ENCODE measurements at places on chromosomes 7 and 10.

DNA sequence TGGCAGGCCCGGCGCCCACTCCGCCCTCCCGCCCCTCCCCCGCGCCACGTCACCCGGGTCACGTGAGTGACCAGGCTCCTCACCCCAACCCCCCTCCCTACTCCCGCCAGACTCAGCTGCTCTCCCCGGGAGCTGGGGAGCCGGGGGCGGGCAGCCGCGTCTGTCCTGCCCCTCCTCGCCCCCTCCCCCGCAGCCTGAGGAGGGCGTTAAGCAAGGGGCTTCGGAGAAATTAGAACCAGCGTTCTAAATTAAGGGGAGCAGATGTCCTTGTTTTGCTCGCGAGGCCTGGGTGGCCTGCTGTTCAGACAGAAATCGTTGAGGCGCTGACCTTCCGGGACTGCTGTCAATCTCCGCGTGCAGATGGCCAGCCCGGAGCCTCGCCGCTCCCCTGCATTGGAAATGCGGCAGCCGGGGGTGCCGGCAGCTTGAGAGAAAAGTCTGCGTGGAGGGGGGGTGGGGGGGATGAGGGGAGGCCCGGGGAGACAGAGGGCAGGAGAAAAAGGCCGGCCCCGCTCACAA, 102.2 kb upstream of the ZNF438 start:
- DNase-seq = peak; percentile 95

GRCh38 chr7:157618091-157618726, 281.4 kb downstream of the DNAJB6 start:
- peak; percentile 59 for DNase-seq

DNA sequence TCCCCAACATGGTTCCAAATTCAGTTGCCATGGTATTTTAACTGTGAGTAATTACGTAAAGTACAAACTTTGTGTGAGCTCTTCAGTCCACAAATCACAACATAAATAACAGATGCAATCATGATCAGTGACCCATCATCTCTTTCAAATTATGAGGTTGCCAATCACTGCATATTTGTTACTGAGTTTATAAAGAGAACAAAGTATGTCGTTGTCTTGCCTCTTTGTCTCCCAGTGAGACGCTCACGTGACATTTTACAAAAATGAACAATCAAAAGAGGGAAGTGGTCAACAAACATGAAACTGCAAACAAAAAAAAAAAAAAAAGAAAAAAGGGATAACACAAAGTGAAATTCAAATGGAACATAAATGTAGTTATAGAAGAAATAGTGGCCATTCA, 122.7 kb upstream of the PDSS1 start:
- no peak for DNase-seq

DNA sequence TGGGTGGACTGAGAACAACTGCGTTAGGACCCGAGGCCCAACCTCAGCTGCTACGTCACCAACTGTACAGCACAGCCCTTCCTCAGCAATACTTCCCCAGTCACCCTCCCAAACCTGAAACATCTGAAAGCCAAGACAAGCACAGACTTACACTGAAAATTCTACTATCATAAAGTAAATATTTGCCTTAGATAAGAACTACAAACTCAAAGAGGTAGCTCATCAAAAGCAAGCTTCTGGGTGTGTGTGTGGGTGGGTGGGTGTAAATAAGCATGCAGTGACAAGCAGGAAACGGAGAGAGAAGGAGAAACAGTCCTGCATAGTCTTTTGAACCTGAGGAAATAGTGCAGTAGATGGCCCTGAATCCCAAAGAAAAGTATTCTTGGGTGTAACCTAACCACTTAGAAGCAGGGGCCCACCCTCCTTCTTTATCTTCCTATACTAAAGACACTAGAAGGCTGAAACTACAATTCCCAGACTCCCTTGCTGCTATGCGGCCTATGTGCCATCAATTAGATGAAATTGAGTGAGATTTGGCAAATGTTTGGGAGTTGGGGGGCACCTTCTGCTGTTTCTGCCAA, 18.7 kb downstream of the SLC25A13 start:
- DNase-seq = no peak

- no peak for DNase-seq
Observed at GRCh38 chr7:30411897-30412296, 66.7 kb downstream of the NOD1 start.

DNA sequence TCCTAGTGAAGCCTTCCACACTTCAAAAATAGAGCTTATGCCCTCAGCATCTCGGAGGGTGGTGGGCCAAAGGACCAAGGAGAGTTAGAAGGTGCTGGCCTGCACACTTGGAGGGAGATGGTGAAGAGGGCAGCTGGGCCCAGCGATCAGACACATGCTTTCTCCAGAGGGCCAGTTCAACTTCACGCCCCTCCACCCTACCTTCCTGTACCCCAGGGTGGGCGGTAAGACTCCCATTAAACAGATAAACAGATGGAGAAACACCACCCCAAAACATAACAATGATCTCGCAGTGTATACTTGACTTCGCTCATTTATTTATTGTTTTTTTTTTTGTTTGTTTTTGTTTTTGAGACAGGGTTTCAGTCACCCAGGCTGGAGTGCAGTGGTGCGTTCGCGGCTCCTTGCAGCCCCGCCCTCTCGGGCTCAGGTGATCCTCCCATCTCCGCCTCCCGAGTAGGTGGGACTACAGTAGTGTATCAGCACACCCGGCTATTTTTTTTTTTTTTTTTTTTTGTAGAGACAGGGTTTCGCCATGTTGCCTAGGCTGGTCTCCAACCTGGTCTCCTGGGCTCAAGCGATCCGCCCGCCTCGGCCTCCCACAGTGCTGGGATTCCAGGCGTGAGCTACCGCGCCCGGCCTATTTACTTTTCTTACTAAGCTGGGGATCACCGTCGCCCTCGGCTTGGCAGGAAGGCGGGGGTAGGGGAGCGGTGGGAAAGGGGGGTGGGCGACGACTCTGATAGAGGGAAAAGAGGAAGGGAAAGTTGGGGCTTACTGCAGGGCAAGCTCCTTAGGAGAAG, 1.8 kb downstream of the C10orf95 start:
- peak; percentile 92 for DNase-seq

- no peak for DNase-seq
Observed at GRCh38 chr7:12092499-12093130, 118.5 kb upstream of the TMEM106B start.

DNA sequence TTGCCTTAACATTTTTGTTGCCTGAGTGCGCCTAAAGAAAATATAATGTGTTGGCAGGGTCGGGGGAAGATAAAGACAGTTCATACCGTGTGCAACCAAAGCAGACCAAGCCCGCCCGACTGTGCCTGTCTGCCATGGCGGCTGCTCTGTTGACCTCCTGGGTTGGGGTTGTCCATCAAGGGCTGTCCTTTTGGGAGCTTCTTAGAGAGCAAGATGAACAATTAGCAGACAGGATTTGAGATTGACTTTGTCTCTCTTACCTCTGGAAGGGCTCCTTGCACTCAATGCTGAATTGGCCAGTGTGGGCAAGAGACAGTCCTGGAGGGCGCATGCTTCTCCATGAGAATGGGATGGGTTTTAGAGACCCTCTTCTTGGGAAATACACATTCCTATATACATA, 319.6 kb downstream of the GLRX3 start:
- DNase-seq = no peak

- no peak for DNase-seq
Observed at GRCh38 chr10:51255381-51255780, 181.1 kb downstream of the PRKG1 start.

GRCh38 chr10:43230909-43231522, 35.8 kb downstream of the RASGEF1A start:
- no peak for DNase-seq

GRCh38 chr7:48245751-48246472, 74.7 kb downstream of the ABCA13 start:
- no peak for DNase-seq

DNA sequence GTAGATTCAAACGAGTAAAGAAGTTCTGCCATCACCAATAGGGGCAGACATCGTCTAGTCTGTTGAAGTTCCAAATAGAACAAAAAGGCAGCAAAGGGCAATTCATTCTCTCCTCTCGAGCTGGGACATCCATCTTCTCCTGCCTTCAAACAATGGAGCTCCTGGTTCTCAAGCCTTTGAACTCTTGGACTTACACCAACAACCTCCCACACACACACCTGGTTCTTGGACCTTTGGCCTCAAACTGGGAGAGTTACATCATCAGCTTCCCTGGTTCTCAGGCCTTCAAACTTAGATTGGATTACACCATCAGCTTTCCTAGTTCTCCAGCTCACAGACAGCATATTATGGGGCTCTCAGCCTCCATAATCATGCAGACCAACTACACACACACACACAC, 9.8 kb upstream of the GIMAP5 start:
- no peak for DNase-seq

GRCh38 chr10:117626228-117626627, 83.7 kb downstream of the EMX2 start:
- DNase-seq = peak; percentile 4

DNA sequence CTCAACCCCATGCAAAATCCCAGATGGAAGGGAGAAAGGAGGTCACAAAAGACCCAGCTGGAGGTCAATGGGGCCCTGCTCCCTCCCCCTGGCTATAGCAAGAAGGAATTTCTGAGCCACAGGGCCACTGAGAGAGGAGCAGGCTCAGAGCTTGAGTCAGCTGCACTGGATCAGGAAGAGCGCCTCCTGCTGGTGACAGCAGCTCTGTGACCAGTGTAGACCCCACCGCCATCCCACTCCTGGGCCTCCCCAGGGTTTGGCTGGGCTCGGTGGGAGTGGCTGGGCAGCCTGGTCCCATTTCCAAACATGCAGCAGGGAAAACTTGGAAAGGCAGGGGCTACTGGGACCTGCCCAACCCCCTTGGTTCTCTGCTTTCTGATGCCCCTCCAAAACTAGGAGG, 31.5 kb upstream of the PRLHR start:
- no peak for DNase-seq

DNA sequence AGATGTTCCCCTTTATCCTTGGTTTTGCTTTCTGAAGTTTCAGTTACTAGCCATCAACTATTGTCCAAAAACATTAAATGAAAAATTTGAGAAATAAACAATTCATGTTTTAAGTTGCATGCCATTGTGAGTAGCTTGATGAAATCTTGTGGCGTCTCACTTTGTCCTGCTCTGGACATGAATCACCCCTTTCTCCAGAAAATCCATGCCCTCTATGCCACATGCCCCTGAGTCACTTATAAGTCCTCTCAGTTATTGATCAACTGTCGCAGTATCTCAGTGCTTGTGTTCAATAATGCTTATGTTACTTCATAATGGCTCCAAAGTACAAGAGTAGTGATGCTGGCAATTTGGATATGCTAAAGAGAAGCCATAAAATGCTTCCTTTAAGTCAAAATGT, 208.0 kb upstream of the FERD3L start:
- DNase-seq = no peak

GRCh38 chr10:13026873-13027272, 25.4 kb upstream of the CCDC3 start:
- DNase-seq = no peak

- peak; percentile 90 for DNase-seq
Observed at GRCh38 chr7:44884621-44885393, 523 bp downstream of the PURB start.

DNA sequence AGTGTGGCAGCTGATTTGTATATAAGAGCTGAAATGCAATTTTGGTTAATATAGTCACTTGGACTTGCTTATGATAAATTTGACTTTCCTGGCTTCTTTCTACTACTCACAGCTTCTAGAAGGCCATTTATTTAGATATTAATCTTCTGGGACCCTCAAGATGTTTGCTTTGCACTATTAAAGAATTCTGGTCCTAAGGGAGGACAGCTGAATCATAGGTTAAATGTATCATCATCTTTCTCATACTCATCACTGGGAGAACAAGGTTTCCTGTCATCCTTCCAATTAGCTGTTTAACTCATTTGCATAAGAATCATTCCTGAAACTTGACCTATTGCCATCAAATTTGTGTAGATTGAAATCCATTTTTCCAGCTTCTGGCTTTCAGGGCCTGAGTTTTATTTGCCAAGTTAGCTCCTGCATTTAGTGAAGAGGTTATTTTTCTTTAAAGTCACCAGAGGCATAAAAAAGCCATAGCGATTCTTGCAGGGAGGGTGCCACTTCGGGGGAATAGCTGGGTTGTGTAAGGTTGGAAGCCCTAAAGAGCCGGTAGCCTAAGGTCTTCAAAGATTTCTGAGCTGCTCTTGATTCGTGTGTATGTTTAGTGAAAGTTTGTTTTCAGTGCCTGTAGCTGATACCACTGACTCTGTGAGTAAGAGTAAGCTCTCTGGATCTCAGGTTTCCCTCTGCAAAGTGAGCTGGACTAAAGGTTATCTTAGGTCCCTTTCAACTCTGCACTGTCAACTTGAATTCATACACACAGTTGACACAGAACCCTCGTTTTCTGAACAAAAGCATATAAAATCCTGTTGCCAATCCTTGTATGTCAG, 4.3 kb downstream of the MAP3K8 start:
- no peak for DNase-seq

- no peak for DNase-seq
Observed at GRCh38 chr10:33233635-33234034, 100.8 kb downstream of the NRP1 start.

DNA sequence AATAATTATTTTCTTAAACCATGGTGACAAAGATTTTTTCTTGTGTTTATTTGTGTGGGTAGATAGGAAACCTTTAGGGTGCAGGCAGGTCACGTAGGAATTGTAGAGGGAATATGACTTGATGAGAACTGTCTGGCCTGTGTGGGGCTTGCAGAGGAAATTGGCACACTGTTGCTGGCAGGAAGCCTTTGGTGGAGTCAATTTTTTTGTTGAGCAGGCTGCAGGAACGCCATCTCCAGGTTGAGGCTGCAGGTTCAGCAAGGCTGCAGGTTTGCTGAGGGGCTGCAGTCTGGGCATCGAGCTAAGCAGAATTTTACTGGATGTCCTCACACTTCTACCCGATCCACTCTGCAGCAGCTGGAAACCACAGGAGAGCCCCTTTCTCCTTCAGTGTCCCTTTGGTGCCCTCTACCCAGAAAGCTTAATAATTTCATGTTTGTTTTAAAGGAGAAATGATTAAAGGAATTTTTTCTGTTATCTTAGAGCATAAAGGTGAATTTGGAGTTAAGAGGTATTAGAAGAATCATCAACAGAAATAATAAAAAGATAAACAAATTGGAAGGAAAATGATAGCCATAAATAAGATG, 37.0 kb downstream of the TBC1D12 start:
- DNase-seq = peak; percentile 23

GRCh38 chr7:43148161-43148731, 35.8 kb downstream of the HECW1 start:
- DNase-seq = no peak

DNA sequence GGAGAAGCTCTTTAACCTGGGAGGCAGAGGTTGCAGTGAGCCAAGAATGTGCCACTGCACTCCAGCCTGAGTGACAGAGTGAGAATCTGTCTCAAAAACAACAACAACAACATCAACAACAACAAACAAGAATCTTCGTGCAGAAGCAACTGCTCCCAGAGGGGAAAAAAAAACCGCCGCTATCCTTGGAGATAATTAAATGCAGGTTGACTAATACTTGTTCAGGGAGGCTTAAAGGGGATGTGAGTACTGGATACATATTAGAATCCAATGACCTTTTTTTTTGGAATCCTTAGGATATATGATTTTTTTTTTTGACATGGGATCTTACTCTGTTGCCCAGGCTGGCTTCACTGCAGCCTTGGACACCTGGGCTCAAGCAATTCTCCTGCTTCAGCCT, 89.6 kb upstream of the FAM171A1 start:
- DNase-seq = no peak

GRCh38 chr7:17952387-17952786, 12.1 kb upstream of the SNX13 start:
- DNase-seq = no peak
